ENCODE measurements at places on chromosomes 5 and 9. TPM values are rescaled to one million over a fixed set of nuclear protein-coding genes. Genes with fewer than 3 reads are reported as not detected.

DNA sequence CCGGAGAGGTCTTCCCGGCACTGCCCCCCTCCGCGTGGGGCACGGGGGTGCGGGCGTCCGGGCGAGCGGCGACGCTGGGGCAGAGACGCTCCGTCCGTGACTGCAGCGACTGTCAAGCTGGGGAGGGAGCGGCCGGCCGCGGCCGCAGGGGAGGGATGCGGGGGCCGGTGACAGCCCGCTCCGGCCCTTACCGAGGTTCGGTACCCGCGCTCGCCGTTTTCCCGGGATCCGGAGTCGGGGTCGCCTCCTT is 400 bp downstream of the KDM4C start:
- no peak for DNase-seq

- DNase-seq = peak; percentile 21
Observed at GRCh38 chr5:172505403-172505759, 51.1 kb upstream of the SH3PXD2B start.

GRCh38 chr9:120894321-120895148 is 17.5 kb upstream of the PHF19 start:
- DNase-seq = peak; percentile 80

GRCh38 chr5:61010467-61011454 is 65.8 kb downstream of the NDUFAF2 start:
- no peak for DNase-seq

- peak; percentile 67 for DNase-seq
Observed at GRCh38 chr5:36696059-36696673, 89.8 kb downstream of the SLC1A3 start.

- DNase-seq = no peak
Observed at GRCh38 chr9:89838621-89839020, 233.8 kb downstream of the GADD45G start.

DNA sequence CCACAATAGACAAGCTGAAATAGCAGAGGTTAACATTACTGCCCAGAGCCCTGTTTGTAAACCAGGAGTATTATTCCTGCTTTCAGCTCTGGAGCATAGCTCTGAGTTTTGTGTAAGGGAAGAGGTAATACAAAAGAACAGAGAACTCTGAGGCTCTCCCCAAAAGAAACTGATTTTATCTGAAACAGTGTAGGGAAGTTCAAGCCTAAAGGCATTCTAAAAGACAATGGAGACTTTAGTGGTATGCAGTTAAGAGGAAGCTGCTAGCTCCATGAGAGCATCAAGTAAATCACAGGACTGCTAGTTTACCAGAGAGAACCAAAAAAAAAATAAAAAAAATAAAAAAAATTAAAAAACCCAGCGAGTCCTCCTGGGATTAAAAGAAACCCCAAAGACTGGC is 146.6 kb upstream of the PCSK5 start:
- no peak for DNase-seq

GRCh38 chr5:173963182-173963838 is 25.7 kb upstream of the C5orf47 start:
- DNase-seq = peak; percentile 32

GRCh38 chr9:76445976-76446375 is 13.0 kb upstream of the GCNT1 start:
- DNase-seq = no peak

Gene UNC5A
- 0.41 TPM for total RNA-seq

All from tongue (tissue), 3 donors.